Endothelial cell (in vitro differentiated cells): ENCODE measurements at places on chromosomes 4 and X. TPM values are rescaled to one million over a fixed set of nuclear protein-coding genes. Genes with fewer than 3 reads are reported as not detected.

Gene RAB41
- not detected for total RNA-seq

Gene EMCN
- 70.4 TPM for total RNA-seq

Gene AVPR2
- 0.77 TPM for total RNA-seq

Gene SLC10A6
- not detected for total RNA-seq

Gene RADX
- total RNA-seq, result 3.1 TPM

Gene PRICKLE3
- 11.3 TPM for total RNA-seq

Gene PPP2R3B
- 44.0 TPM for total RNA-seq

Gene GPRASP1
- 3.9 TPM for total RNA-seq

Gene PPP4R3C
- total RNA-seq, result not detected

Gene F11
- total RNA-seq, result 0.31 TPM

GRCh38 chrX:107857837-107858236 lies 32.2 kb downstream of the MID2 start:
- H3K36me3 ChIP-seq, result no peaks in the 10 kb centered on the region
- H3K4me1 ChIP-seq, result peaks cover 6% of the 10 kb centered on the region
- no peak for DNase-seq
- H3K27me3 ChIP-seq, result no peaks in the 10 kb centered on the region

DNA sequence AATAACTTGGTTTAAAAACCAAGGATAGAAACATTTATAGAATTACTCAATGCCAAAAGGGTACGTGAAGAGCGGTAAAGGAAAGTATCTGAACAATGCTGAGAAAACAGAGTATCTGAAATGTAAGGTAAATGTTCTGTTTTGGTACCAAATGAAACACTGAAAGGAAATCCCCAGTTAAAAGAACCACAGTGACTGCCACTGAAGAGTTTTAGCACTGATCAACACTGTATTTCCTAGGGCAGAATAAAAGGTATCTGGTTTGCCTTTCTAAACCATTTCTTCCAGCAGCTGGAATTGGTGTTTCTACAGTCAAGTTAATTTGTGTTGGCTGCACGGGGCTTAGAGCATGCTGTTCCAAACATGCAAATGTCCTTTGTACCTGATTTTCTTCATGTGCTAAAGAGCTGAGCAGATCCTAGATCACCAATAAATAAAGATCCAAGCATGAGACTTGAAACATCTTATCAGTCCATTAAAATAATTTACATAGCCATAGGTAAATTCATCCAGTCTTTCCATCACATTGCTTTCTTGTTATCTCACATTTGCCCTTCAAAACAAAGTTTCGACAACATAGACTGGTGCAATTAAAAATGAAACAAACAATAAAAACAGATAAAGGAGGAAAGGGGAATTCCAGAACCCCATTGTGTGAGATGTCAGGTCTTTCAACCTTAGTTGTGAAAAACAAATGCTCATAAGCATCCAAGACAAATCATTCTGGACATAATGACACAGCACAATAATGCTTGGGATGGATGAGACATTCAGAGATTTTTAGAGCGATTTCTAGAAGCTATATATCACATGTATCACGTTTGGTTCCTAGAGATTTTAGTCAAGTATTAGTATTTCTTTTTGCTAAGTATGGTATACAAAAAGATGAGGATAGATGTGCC lies 38.6 kb downstream of the MFAP3L start:
- H3K4me3 ChIP-seq, result no peak overlapping the region
- no peaks in the 10 kb centered on the region for H3K36me3 ChIP-seq
- peaks cover 4% of the 10 kb centered on the region for H3K27me3 ChIP-seq
- H3K27ac ChIP-seq, result no peak overlapping the region
- H3K4me1 ChIP-seq, result no peaks in the 10 kb centered on the region
- DNase-seq, result no peak

GRCh38 chr4:6889736-6890324 lies 19.8 kb upstream of the TBC1D14 start:
- H3K27me3 ChIP-seq, result peaks cover 3% of the 10 kb centered on the region
- peaks cover 4% of the 10 kb centered on the region for H3K36me3 ChIP-seq

DNA sequence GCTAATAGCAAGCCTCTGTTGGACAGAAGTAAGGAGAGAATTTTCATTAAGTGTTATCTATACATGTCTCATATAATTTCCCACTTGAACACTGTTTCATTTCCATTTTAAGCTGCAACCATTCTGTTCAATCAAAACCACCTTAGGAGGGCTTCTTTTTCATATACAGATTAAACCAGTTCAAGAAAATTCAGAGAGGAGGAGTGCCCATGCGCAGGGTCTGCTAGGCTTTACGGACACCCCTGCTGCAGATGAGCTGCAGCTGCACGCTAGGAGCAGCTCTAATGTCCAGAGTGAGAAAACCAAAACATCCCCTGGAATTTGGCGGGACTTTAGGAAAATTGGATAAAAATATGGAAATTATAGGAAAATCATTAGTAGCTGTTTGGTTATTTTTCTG lies 541.0 kb downstream of the SPRY1 start:
- no peak overlapping the region for H3K4me3 ChIP-seq
- no peaks in the 10 kb centered on the region for H3K36me3 ChIP-seq
- no peak overlapping the region for H3K27ac ChIP-seq
- no peak for DNase-seq

- H3K27ac ChIP-seq, result no peak overlapping the region
- no peaks in the 10 kb centered on the region for H3K27me3 ChIP-seq
- no peak overlapping the region for H3K4me3 ChIP-seq
Measured at GRCh38 chrX:2351999-2352995, 148.5 kb downstream of the DHRSX start.

DNA sequence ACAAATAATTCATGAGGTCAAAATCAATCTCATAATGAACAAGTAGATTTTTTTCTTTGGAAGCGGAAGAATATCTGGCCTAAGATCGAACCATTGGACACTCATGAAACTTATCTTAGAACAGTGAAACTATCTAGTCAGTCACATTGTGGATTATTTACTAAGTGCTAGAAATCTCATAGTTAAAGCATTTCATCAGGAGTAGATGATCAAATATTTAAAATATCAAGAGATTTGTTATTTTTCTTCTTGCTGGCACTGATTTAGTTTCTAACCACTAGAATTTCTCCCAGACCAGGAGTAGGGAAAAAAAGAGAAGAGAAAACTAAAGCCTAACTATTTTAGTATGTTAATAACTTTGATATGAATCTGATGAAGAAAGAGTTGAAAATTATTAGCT lies 105.5 kb downstream of the SHROOM3 start:
- H3K27ac ChIP-seq, result no peak overlapping the region
- H3K4me1 ChIP-seq, result no peaks in the 10 kb centered on the region
- no peak overlapping the region for H3K4me3 ChIP-seq
- no peaks in the 10 kb centered on the region for H3K27me3 ChIP-seq

GRCh38 chr4:3040452-3041191 lies 33.7 kb downstream of the HTT-AS start:
- no peaks in the 10 kb centered on the region for H3K36me3 ChIP-seq
- DNase-seq, result no peak
- H3K4me1 ChIP-seq, result peaks cover 4% of the 10 kb centered on the region

- no peak overlapping the region for H3K4me3 ChIP-seq
- H3K27ac ChIP-seq, result no peak overlapping the region
- peaks cover 10% of the 10 kb centered on the region for H3K4me1 ChIP-seq
- no peak for DNase-seq
- H3K36me3 ChIP-seq, result peaks cover 19% of the 10 kb centered on the region
- H3K27me3 ChIP-seq, result peaks cover 9% of the 10 kb centered on the region
Measured at GRCh38 chrX:68724531-68725020, 77.1 kb downstream of the STARD8 start.

DNA sequence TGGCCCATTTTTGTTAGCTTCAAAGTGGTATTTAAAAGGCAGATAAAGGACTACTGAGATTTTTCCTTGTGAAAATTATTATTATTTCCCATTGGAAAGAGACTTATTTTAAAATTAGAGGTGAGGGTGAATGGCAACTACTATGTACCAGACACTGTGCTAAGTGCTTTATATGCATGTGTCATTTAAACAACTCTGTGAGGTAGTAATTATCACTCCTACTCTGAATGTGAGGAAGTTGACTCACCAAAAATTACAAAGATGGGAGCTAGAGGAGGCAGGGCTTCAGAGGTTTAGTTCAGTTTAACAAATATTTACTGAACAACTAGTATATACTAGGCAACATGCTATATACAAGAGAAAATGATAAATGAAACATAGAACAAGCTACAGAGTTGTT lies 78.2 kb downstream of the MSL3 start:
- no peaks in the 10 kb centered on the region for H3K36me3 ChIP-seq
- no peak for DNase-seq
- H3K4me3 ChIP-seq, result no peak overlapping the region
- no peaks in the 10 kb centered on the region for H3K4me1 ChIP-seq

DNA sequence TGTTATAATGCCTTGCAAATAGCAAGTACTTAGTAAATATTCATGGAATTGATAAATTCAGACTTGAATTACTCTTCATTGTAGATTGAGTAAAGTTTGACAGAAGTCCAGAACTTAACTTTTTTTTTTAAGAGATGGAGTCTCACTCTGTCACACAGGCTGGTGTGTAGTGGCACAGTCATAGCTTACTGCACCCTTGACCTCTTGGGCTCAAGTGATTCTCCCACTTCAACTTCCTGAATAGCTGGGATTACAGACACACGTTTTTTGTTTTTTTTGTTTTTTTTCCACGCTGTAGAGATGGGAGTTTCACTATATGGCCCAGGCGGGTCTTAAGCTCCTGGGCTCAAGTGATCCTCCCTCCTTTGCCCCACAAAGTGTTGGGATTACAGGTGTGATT lies 32.1 kb downstream of the UBE2K start:
- no peak for DNase-seq
- no peak overlapping the region for H3K27ac ChIP-seq
- peaks cover 13% of the 10 kb centered on the region for H3K4me1 ChIP-seq
- peaks cover 3% of the 10 kb centered on the region for H3K36me3 ChIP-seq
- H3K4me3 ChIP-seq, result no peak overlapping the region

- H3K36me3 ChIP-seq, result peaks cover 22% of the 10 kb centered on the region
- peaks cover 65% of the 10 kb centered on the region for H3K4me1 ChIP-seq
- H3K4me3 ChIP-seq, result peak overlapping the region; percentile 62
Measured at GRCh38 chr4:139825523-139826014, 159.9 kb downstream of the MGST2 start.

- H3K4me3 ChIP-seq, result no peak overlapping the region
- peaks cover 15% of the 10 kb centered on the region for H3K4me1 ChIP-seq
- H3K36me3 ChIP-seq, result peaks cover 24% of the 10 kb centered on the region
- H3K27ac ChIP-seq, result peak overlapping the region; percentile 44
Measured at GRCh38 chr4:52407545-52407944, 251.6 kb downstream of the USP46 start.

DNA sequence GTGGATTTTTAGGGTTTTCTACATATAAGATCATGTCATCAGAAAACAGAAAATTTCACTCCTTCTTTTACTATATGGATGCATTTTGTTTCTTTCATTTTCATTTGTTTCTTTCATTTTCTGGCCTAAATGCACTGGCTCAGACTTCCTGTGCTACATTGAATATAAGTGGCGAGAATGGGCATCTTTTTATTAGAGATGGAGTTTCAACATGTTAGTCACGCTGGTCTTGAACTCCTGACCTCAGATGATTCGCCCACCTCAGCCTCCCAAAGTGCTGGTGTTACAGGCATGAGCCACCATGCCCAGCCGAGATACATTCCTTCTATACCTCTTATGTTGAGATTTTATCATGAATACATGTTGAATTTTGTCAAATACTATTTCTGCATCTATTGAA lies 61.8 kb downstream of the BRWD3 start:
- no peaks in the 10 kb centered on the region for H3K27me3 ChIP-seq
- no peaks in the 10 kb centered on the region for H3K4me1 ChIP-seq
- no peak overlapping the region for H3K27ac ChIP-seq
- peaks cover 5% of the 10 kb centered on the region for H3K36me3 ChIP-seq

DNA sequence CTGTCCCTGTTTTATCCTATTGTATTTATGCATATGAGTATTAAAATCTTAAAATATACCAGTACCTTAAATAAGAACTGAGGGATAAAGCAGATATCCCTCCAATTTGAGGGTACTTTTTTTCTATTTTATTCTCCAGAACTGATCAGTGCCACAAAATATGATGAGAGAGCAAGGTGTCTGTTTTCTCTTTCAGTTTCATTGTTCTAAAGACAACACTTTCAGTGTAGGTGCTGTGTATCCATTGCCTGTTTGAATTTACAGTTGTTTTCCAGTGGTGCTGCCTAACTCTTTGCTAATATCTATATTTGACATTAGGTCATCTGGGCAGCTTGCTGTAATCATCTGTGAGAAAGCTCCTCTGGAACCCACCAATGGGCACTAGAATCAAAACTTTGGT lies 394.7 kb downstream of the IL1RAPL1 start:
- H3K27ac ChIP-seq, result no peak overlapping the region
- H3K27me3 ChIP-seq, result no peaks in the 10 kb centered on the region
- DNase-seq, result no peak
- H3K4me1 ChIP-seq, result no peaks in the 10 kb centered on the region
- no peak overlapping the region for H3K4me3 ChIP-seq
- no peaks in the 10 kb centered on the region for H3K36me3 ChIP-seq
